Activated CD4-positive, alpha-beta T cell treated with anti-CD3 and anti-CD28 coated beads, Interleukin-2, amount 50 U/mL, for 16 hours (primary cell): ENCODE measurements at places on chromosomes 2 and 18.

GRCh38 chr2:167398873-167399272 is 510.6 kb downstream of the XIRP2 start:
- no peak for DNase-seq

DNA sequence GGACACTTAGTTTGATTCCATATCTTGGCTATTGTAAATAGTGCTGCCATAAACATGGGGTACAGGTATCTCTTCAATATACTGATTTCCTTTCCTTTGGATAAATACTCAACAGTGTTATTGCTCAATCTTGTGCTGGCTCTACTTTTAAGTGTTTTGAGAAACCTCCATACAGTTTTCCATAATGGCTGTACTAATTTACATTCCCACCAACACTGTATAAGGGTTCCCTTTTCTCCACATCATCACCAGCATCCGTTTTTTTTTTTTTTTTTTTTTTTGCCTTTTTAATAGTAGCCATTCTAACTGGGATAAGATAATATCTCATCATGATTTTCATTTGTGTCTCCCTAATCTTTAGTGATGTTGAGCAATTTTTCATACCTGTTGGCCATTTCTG is 29.9 kb upstream of the GALNT5 start:
- no peak for DNase-seq

GRCh38 chr2:59462422-59463197 is 1090.8 kb downstream of the BCL11A start:
- no peak for DNase-seq

DNA sequence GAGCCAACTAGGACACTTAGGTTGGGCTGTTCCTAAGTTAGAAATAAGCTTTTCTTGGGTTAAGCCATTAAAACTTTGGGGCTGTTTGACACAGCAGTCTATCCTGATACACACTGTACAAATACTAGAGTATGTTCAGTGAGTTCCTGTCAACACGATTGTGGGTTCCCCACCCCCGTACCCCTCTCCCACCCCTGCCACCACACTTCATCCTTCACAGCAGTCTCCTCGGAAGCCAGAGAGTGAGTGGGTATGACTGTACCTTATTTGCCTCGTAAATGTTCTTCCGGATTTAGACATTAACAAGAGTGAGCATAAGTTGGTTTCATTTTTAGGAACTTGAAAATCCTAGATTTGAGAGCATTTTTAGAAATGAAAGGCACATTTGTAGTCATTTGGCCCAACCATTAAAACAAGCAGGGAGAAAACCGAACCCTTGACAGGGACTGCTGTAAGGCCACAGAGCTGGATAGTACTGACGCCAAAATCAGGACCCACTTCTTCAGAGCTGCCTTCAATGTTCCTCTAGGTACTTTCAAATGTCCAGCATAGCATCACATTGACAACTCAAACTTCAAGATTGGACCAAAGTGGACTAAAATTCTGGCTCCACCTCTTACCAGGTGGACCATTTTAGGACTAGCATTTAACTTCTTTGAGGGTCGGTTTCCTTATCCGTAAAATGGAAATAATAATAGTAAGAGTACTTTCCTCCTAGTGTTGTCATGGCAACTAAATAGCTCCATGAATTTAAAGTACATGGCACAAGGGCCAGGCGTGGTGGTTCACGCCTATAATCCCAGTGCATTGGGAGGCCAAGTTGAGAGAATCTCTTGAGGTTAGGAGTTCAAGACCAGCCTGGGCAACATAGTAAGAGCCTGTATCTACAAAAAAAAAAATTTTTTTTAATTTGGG is 166.3 kb upstream of the SERTAD2 start:
- DNase-seq = peak; percentile 76

DNA sequence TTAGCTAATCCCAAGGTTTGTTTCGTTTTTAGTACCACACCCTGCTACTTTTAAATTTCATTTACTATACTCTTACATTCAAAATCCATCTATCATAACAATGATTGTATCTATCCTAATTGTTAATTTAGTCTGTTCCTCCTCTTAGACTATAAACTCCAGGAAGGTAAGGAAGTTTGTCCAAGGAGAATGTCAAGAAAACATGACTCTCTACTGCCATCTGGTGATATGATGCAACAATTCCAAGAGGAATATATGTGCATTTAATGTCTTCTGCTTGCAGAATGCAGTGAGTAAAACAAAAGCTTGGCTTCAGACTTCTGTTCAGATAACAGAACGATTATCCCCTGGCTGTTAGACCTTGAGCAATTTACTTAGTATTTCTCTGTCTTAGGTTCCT is 1267.1 kb downstream of the LRP1B start:
- peak; percentile 5 for DNase-seq

DNA sequence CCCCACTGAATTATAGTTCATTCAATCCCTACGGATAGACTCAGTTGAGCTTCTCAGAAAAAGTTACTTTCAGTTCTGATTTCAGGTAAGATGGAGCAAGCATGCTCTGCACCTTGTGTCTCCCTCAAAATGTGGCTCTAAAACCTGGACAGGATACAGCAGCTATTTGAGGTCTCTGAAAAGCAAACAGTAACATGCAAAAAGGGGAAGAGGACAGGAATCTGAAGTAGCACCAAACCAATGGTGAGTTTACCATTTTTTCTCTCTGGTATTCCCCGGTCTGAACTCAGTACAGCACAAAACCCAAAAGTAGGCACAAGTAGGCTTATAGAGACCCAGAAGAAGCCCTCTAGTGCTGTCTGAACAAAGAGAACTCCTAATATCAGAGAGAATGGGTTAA is 34.1 kb downstream of the LANCL1 start:
- DNase-seq = no peak

DNA sequence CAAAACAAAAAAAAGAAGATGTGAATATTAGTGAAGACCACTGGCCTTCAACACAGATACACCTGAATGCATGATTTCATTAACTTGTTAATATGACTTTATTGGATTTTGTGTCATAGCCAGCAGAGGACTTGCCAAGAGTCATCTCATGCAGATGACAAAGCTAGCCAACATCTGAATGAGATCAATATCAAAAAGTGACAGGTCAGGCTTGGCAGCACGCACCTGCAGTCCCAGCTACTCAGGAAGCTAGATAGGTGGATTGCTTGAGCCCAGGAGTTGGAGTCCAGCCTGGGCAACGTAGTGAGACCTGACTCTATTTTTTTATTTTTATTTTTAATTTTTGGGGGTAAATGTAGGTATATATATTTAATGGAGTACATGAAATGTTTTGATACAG is 54.5 kb upstream of the TGIF1 start:
- DNase-seq = no peak
